Lower leg skin (tissue), 4 donors: ENCODE measurements at places on chromosomes 3 and 15. TPM values are rescaled to one million over a fixed set of nuclear protein-coding genes. Genes with fewer than 3 reads are reported as not detected.

Gene SLC2A2
- not detected for total RNA-seq

Gene GAP43
- total RNA-seq = 0.13 TPM

DNA sequence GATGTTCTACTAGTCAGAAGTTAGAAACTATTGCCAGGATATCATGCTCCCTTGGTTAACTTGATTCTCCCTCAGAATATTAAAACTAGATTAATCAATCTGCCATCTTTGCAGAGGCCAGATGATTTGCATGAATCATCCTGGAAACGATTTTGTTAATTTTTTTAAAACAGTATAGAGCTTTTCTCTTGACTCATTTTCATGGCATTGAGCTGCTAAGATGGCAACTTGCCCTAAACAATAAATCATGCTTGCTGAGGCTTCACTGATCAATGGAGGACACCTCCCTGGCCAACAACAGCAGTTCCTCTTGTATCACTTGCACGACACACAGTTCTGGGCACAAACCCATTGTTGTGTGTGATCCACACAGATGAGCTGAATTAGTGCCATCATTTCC lies 109.1 kb downstream of the COL6A6 start:
- no peak for DNase-seq

Gene B2M
- total RNA-seq = 2,676 TPM

Gene ENTPD3
- total RNA-seq = 5.8 TPM

- no peak for DNase-seq
Measured at GRCh38 chr3:53464424-53464823, 30.0 kb upstream of the CACNA1D start.

Gene CCNL1
- total RNA-seq = 193 TPM

Gene THRB
- 25.8 TPM for total RNA-seq

GRCh38 chr3:16330351-16330750 lies 65.3 kb downstream of the OXNAD1 start:
- DNase-seq = no peak

Gene ALDH1A3
- 24.5 TPM for total RNA-seq

GRCh38 chr3:177816667-177817208 lies 619.5 kb upstream of the TBL1XR1 start:
- no peak for DNase-seq

Gene UBE2E1
- 61.3 TPM for total RNA-seq

- DNase-seq = no peak
Measured at GRCh38 chr3:138348754-138349739, 668 bp downstream of the MRAS start.

- no peak for DNase-seq
Measured at GRCh38 chr15:92845126-92845508, 55.0 kb upstream of the CHD2 start.

Gene SLC28A1
- not detected for total RNA-seq

- DNase-seq = no peak
Measured at GRCh38 chr3:82054849-82055248, 293.4 kb upstream of the GBE1 start.

DNA sequence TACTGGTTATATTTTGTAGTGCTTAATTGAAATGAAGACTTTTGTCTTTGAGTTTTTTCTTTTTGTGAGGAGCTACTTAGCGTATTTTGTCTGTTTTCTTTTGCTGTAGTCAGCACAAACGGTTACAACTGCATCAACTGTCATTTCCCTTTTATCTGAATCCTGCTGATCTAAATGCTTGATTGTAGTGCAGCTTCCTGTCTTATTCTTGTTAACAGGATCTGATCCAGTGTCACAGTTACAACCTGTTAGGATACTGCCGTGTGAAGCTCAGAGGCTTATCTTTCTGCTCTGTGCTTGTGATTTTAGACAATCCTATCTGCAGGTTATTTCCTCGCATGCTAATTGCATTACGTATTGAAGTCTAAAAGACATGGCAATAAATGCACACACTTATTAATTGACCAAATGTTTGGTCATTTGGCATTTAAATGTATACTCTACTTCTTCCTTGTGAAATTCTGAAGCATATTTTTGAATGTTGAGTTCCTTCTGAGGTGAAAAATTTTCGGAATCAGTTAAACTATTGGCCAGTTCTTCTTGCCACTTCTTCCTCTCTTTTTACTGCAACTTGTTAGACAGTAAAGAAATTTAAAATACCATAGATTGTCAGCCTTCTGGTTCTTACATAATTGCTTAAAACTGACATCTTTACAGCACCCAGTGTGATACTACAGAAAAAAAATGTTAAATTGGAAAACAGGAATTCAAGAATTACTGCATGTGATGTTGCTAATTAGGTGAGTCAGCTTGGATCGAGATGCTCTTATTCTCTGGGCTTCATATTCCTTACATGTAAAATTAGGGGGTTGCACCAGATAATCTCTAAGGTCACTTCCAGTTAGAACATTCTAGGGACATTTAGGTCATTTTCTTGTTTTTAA lies 168.2 kb downstream of the MBNL1 start:
- no peak for DNase-seq

- DNase-seq = peak; percentile 72
Measured at GRCh38 chr15:84741121-84741520, 7.3 kb upstream of the ZNF592 start.

DNA sequence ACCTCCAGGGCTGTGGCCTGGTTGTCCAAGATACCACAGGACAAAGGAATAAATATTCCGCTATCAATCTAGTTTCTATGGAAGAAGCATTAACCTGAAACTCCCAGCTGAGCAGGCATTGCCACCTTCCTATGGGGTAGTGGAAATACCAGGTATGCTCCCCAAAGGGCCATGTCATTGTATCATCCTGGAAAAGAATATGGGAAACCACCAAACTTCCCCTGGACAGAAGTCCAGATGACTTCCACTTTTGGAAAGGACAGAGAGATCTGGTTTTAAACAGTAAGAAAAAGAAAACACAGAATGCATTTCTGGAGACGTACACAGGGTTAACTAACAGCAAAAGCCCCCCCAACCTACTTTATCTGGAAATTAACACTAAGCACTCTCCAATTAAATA lies 100.2 kb downstream of the RFTN1 start:
- DNase-seq = no peak

- no peak for DNase-seq
Measured at GRCh38 chr3:123027292-123028232, at the start of gene SEMA5B. Gene SEMA5B, minus strand, starts transcription at chr3:123027763. Its CDS starts 66,500 bp downstream, at chr3:122961263.

DNA sequence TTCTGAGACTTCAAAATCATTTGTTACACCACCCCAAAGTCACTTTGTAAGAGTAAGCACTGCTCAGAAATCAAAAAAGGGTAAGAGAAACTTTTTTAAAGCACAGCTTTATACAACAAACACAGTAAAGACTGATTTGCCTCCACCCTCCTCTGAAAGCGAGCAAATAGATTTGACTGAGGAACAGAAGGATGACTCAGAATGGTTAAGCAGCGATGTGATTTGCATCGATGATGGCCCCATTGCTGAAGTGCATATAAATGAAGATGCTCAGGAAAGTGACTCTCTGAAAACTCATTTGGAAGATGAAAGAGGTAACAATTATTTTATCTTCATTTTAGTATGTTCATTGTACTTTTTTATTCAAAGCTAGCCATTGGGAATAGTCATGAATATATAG lies 32.6 kb downstream of the BLM start:
- DNase-seq = no peak

- no peak for DNase-seq
Measured at GRCh38 chr15:67019069-67019468, 46.3 kb upstream of the SMAD3 start.

Gene ISLR
- 41.3 TPM for total RNA-seq

GRCh38 chr3:113142476-113142875 lies 68.9 kb upstream of the BOC start:
- no peak for DNase-seq

- no peak for DNase-seq
Measured at GRCh38 chr3:29099296-29099695, 181.6 kb upstream of the RBMS3 start.

- DNase-seq = peak; percentile 84
Measured at GRCh38 chr15:41544650-41545015, 576 bp upstream of the RPAP1 start.

Gene HDAC11
- 21.5 TPM for total RNA-seq

DNA sequence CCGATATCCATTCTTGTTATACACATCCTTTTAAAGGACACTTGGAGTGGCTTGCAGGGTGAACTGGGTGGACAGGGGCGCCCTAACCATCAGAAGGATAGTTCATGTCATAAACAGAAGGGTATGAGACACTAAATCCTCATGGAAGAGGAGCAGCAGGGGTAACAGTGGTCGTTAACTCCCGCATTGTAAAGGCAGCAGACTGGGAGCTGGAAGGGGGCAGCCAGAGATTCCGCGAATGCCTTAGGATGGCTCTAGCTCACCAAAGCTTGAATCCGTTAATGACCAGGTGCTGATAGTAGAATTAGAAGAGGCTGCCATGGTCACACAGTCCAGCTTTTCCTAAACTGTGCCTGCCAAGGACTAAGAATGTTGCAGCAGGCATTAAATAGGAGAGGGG lies 85.2 kb upstream of the ANKRD34C start:
- DNase-seq = no peak

DNA sequence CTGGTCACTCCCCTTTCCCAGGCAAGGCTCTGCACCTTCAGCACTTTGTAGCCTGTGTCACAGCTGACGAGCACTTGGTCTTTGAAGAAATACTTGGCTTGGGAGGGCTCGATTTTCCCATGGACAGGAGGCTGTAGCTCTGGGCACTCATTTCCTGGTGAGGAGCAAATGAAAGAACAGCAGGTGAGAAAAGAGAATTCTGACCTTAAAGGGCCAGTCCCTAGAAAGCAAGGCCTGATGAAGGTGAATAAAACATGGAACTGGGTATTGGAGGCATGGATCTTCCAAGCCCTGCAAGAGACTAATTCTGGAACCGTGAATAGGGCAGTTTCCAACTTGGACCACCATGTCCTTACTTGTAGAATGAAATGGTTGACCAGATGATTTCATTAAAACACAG lies 39.9 kb downstream of the MASP1 start:
- no peak for DNase-seq

Gene GOLGA8O
- not detected for total RNA-seq

GRCh38 chr3:187954873-187955586 lies 198.9 kb upstream of the LPP start:
- no peak for DNase-seq
